ENCODE measurements at places on chromosomes 4 and X. TPM values are rescaled to one million over a fixed set of nuclear protein-coding genes. Genes with fewer than 3 reads are reported as not detected.

The MAGEE2 gene
- not detected for polyA plus RNA-seq

DNA sequence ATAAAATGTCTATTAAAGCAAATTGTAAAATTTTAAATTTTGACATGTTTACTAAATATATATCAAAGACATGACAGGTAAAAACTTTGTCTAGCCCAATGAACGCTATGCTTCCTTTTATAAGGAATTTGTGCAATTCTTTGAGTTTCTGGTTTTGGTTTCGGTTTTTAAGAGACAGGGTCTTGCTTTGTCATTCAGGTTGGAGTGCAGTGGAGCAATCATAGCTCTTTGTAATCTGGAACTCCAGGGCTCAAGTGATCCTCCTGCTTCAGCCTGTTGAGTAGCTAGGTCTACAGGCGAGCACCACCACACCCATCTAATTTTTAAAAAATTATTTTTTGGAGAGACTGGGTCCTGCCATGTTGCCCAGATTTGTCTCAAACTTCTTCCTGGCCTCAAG is 60.7 kb downstream of the BLTP1 start:
- no peak for DNase-seq

The NEUROG2 gene
- polyA plus RNA-seq: not detected

DNA sequence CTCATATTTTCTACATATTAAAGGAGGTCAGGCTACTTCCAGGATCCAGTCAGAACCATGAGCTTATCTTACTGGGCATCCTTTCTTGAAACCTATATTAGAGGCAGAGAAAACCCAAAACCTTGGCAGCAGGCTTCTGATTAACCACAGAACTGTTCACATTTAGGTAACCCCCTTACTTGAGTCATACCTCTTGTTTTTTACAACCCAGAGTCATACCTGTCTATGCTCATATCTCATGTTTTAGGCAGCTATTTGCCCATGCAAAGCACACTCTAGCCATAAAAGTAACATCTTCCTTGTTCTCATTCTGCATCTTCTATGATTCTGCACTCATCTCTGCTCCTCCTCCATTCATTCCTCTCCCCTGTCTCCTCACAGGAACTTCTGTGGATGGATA is 138.0 kb upstream of the SMIM31 start:
- DNase-seq: no peak

DNA sequence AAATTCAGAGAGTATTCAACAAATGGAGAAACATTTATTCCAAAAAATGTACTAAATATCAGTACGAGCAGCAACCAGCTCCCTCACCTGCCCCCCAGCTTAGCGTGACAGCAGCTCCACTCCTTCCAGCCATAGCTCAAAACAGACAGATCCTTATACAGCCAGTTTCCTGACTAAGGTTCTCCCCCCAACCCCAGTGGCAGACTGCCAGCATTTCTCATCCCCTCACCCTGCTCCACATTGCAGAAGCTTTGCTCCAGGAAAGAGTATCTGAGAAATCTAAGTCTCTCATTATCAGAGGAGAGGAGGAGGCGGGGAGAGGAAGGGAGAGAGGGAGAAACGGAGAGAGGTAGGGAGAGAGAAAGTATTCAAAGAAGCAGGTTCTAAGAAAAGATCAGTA is 53.3 kb upstream of the PASD1 start:
- DNase-seq: no peak

DNA sequence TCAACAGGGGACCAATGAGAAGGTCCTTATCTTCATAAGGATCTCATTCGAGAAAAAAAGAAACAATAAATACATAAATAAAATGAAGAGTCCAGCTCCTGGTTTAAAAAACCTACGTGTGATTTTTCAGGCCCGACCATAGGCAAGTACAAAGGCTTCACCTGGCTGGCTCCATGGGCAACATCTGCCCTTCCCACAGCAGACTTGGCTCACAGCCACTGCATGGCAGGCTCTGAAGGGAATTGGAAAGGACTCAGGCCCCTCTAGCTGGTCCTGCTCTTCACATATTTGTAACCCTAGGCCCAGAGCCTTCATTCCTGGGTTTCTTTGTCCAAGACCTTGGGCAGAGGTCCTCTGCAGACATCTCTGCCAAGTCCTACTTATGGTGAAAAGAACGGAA is 228.1 kb downstream of the QDPR start:
- no peak for DNase-seq

DNA sequence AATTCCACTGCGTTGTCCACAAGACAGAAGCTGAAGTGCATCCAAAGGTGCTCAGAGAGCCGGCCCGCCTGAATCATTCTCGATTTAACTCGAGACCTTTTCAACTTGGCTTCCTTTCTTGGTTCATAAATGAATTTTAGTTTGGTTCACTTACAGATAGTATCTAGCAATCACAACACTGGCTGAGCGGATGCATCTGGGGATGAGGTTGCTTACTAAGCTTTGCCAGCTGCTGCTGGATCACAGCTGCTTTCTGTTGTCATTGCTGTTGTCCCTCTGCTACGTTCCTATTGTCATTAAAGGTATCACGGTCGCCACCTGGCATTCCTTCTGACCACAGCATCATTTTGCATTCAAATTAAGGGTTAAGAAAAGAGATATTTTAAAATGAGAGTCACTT is 115.5 kb downstream of the NFKB1 start:
- DNase-seq: peak; percentile 61

GRCh38 chr4:34138385-34138784 is 2105.9 kb downstream of the ARAP2 start:
- DNase-seq: no peak

DNA sequence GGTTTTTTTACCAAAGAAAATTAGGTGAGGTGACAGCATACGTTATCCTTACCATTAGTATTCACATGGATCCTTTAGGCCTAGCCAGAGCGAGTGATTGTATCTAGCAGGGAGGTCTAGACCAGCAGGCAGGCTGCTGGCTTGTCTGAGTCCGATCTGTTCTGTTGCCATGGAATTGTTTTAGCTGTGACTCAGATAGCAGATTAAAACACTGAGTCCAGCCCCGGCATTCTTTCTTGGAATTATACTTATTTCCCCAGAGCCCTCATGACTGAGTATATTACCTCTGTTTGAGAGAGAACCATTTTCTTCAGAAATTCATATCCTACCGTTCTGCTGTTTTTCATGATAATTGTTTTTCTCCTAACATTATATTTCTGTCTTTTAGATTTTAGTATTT is 37.4 kb downstream of the OCRL start:
- DNase-seq: no peak

The OR13H1 gene
- polyA plus RNA-seq: not detected

GRCh38 chr4:71130827-71131603 is 137.6 kb downstream of the DCK start:
- no peak for DNase-seq

DNA sequence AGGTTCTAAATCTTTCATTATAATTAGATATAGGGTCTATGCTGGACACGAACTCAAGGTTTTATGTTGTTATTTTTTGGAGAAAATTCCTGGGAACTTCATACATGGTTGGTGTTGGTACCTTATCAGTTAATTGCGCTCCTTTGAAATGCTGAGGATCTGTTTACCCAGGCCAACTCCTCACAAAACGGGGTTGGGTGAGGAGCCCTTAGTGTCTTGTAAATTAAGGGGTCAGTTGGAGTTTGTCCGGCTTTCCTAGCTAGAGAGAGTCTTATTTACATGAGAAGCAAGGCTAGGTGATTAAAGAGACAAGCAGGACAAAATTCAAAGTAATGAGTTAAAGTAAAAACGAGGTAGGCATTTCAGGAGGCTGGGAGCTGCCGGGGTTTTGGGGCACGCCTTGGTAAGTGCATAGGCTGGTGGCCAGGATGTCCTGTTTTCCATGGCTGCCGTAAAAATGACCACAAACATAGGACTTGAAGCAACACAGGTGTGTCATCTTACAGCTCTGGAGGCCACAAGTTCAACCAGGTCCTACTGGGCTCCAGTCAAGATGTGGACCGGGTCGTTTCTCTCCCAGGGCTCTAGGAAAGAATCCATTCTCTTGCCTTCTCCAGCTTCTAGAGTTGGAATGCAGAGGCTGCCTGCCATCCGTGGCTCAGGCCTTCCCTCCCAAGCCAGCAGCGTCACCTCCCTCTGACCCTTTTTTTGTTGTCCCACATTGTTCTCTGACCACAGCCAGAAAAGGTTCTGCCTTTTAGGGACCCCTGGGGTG is 19.8 kb downstream of the PSAPL1 start:
- no peak for DNase-seq

The LRRC66 gene
- not detected for polyA plus RNA-seq

The FREM3 gene
- not detected for polyA plus RNA-seq

DNA sequence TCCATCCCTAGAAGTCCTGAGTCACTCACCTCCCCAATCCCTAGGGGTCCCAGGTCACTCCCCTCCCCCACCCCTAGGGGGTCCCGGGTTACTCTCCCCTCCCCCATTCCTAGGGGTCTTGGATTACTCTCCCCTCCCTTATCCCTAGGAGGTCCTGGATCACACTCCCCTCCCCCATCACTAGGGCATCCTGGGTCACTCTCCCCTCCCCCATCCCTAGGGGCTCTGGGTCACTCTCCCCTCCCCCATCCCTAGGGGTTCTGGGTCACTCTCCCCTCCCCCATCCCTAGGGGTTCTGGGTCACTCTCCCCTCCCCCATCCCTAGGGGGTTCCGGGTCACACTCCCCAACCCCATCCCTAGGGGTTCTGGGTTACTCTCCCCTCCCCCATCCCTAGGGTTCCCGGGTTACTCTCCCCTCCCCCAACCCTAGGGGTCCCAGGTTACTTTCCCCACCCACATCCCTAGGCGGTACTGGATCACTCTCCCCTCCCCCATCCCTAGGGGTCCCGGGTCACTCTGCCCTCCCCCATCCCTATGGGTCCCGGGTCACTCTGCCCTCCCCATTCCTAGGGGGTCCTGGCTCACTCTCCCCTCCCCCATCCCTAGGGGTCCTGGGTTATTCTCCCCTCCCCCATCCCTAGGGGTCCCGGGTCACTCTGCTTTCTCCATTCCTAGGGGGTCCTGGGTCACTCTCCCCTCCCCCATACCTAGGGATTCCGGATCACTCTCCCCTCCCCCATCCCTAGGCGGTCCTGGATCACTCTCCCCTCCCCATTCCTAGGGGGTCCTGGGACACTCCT is 2.1 kb downstream of the ASMTL start:
- DNase-seq: peak; percentile 43

The TCP11X2 gene
- polyA plus RNA-seq: not detected

GRCh38 chr4:140130677-140131076 is 23.3 kb downstream of the MAML3 start:
- DNase-seq: no peak

DNA sequence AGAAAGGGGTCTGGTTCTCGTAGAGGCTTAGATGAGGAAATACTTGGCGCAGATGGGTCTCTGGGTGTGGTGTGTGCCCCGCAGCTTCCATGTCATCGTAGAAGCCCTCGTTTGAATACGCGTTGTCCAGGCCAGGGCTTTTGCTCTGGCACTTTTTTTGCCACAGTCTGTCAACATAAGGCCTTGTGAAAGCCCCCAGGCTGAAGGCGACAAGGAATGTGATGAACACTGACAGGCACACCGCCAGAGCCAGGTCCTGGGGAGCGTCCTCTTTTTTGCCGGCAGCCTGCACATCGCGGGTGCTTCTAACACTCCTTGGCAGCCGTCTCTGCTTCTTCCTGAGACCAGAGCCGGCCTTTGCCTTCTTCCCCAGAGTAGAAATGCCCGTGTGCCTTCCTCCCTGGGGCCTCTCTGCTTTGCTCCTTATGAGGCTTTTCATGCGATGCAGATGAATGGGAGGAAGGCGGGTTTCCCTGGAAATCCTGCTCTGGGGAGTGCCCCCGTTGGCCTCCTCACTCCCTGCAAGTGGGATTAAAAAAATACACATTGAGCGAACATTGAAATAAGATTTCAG is 24.4 kb downstream of the LRRC66 start:
- DNase-seq: no peak

The FAM241A gene
- polyA plus RNA-seq: 4.0 TPM

DNA sequence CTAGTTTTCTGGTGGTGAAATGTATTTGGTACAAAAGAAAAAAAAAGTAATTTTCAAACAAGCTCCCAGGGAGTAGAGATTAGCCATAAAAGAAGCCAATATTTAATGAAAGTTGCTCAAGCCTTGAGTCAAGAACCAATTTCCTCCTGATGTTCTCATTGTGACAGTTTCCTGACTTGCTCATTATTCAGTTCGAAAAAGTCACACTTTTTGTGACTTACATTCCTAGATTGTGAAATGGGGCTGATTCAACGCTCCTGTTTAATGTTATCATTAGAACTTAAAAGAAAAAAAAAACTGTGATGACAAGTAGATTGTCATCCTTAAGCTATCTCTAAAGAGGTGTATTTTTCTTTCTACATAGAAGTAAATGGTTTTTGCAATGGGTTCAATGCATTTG is 122.6 kb upstream of the BMPR1B start:
- no peak for DNase-seq

The GAGE13 gene
- not detected for polyA plus RNA-seq

The CTSO gene
- polyA plus RNA-seq: 44.0 TPM

GRCh38 chr4:24924309-24924781 is 11.5 kb upstream of the CCDC149 start:
- no peak for DNase-seq

DNA sequence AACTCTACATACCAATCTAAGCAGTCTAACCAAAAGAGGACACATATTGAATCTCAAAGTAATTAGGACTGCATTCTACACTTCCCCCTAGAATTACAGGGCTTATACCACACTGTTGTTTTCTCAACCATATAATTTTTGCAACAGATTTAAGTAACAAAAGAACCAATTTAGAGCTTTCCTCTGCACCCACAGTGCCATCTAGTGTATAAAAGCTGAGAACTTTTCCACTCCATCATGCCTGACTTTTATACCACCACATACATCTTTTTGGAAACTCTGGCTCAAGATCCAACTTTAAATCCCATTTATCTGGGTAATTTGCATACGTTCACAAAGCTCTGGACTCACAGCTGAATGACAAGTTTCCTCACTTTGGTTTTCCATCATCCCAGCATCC is 99.5 kb downstream of the EFHC2 start:
- DNase-seq: peak; percentile 36

DNA sequence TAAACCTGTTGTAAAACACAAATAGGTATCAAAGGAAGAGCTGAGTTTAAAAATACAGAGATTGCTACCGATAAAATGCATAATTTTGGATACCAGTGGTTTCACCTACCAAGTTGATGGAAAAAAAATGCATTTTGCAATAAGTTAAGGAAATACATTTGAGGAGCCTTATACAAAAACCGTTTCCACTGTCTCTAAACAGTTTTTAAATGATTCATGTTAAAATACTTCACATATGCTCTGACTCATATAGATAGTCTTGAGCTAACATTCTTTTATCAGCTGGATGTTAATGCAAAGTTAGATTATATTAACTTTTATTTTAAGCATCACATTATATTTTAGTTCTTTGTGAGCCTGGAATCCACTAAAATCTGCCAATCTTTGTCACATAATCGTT is 50.6 kb upstream of the ANKRD17 start:
- no peak for DNase-seq

Data from CD4-positive, alpha-beta memory T cell (primary cell).